Metanephros (tissue), 2 donors: ENCODE measurements at places on chromosomes 4 and X. TPM values are rescaled to one million over a fixed set of nuclear protein-coding genes. Genes with fewer than 3 reads are reported as not detected.

Gene SPANXA1
- not detected for total RNA-seq

Gene KCNIP4
- 17.5 TPM for total RNA-seq

Gene APOO
- total RNA-seq = 15.5 TPM

Gene FDCSP
- total RNA-seq = 0.82 TPM

Gene TMEM144
- total RNA-seq = 5.7 TPM

Gene NHS
- total RNA-seq = 16.8 TPM

Gene CWH43
- total RNA-seq = 12.3 TPM

Gene USP17L28
- not detected for total RNA-seq

Gene PNMA6F
- total RNA-seq = not detected

Gene JCHAIN
- 5.1 TPM for total RNA-seq

Gene TMEM154
- total RNA-seq = 3.3 TPM

Gene HSD17B11
- 52.2 TPM for total RNA-seq

Gene F8A2
- total RNA-seq = not detected

Gene SLC16A2
- 17.9 TPM for total RNA-seq

Gene SGMS2
- total RNA-seq = 30.0 TPM

Gene THAP6
- total RNA-seq = 20.4 TPM

Gene PPARGC1A
- 73.4 TPM for total RNA-seq

Gene FAM47E
- total RNA-seq = 11.1 TPM

Gene CXCL6
- total RNA-seq = 1.2 TPM

Gene GRIA2
- 0.82 TPM for total RNA-seq

Gene MAPK10
- total RNA-seq = 155 TPM

Gene BEX3
- 222 TPM for total RNA-seq
